ENCODE measurements at places on chromosomes 6 and 20. TPM values are rescaled to one million over a fixed set of nuclear protein-coding genes. Genes with fewer than 3 reads are reported as not detected.

DNA sequence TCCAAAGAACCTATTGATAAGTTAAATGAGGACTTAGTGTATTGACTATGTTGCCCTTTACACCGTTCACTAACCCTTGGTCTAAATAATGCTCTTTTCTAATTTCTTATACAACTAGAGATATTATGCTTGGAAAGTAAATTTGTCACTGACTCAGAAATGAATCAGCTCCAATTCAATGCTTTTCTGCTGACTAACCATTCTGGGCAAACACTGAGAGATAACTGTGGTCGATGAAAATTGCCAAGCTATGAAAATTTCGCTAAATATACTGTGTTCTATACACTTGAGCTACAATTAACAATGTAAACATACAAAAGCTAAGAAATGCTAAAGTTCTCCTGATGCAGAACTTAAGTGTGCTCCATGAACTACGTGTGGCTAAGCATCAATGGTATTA lies 23.1 kb upstream of the FBXO9 start:
- no peak overlapping the region for H3K27ac ChIP-seq
- H3K4me3 ChIP-seq = no peak overlapping the region

Gene PCMTD2
- 101 TPM for total RNA-seq

Gene C20orf202
- total RNA-seq = not detected

DNA sequence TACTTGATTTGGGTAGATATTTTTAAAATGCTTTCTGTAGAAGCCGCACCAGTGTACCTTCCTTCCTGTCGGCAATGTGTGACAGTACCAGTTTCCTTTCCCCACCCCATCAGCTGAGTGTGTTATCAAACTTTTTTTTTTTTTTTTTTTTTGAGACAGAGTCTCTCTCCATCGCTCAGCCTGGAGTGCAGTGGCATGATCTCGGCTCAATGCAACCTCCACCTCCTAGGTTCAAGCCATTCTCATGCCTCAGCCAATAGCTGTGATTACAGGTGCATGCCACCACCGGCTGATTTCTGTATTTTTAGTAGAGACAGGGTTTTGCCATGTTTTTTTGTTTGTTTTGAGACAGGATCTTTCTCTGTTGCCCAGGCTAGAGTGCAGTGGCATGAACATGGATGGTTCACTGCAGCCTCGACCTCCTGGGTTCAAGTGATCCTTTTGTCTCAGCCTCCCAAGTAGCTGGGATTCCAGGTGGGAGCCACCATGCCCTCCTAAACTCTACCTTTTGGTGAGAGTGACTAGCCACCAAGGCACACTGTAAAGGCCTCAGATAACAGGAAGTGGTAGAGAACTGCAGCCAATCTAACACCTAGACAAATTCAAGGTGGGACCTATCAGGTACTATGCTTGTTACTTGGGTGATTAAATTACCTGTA lies 26.5 kb upstream of the ZBTB22 start:
- no peaks in the 10 kb centered on the region for H3K36me3 ChIP-seq
- H3K27ac ChIP-seq = no peak overlapping the region
- no peak overlapping the region for H3K4me3 ChIP-seq
- no peak for DNase-seq

Gene LHFPL5
- not detected for total RNA-seq

- no peak overlapping the region for H3K4me3 ChIP-seq
- H3K4me1 ChIP-seq = peaks cover 27% of the 10 kb centered on the region
- no peaks in the 10 kb centered on the region for H3K36me3 ChIP-seq
- peaks cover 2% of the 10 kb centered on the region for H3K27me3 ChIP-seq
- DNase-seq = peak; percentile 98
- peak overlapping the region; percentile 45 for H3K27ac ChIP-seq
Measured at GRCh38 chr20:63835021-63835858, 4.2 kb upstream of the ZBTB46 start.

GRCh38 chr6:136148051-136148450 lies 102.1 kb downstream of the MTFR2 start:
- H3K27me3 ChIP-seq = no peaks in the 10 kb centered on the region
- DNase-seq = no peak
- H3K36me3 ChIP-seq = no peaks in the 10 kb centered on the region
- H3K4me1 ChIP-seq = no peaks in the 10 kb centered on the region
- no peak overlapping the region for H3K4me3 ChIP-seq
- no peak overlapping the region for H3K27ac ChIP-seq

- H3K27ac ChIP-seq = no peak overlapping the region
- no peaks in the 10 kb centered on the region for H3K36me3 ChIP-seq
- DNase-seq = no peak
Measured at GRCh38 chr6:150453357-150453756, 84.5 kb downstream of the IYD start.

Gene RSPH4A
- total RNA-seq = 0.20 TPM

Gene ZSCAN31
- total RNA-seq = 1.7 TPM

Gene CABLES2
- 36.4 TPM for total RNA-seq

Gene EMILIN3
- 0.51 TPM for total RNA-seq

DNA sequence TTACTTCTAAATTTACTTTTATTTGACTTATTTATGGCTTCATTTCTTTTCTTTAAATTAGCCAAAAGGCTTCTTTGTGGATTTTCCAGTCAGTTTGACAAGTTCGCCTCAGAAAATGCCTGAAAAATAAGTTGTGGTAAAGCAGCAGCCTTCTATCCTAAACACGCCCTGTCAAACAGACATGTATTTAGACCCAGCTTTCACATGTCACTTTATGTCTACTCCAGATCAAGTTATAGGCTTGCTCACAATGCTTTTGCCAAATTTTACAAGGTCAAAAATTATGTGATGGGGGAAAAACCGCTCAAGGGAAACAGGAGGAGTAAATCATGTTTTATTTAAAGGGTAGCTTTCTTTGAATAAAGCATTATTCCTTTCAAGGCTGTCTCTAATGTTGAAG lies 615.0 kb downstream of the HDGFL1 start:
- H3K36me3 ChIP-seq = no peaks in the 10 kb centered on the region
- H3K27me3 ChIP-seq = no peaks in the 10 kb centered on the region
- H3K4me1 ChIP-seq = no peaks in the 10 kb centered on the region
- no peak overlapping the region for H3K27ac ChIP-seq
- H3K4me3 ChIP-seq = no peak overlapping the region

Gene PLN
- total RNA-seq = not detected

DNA sequence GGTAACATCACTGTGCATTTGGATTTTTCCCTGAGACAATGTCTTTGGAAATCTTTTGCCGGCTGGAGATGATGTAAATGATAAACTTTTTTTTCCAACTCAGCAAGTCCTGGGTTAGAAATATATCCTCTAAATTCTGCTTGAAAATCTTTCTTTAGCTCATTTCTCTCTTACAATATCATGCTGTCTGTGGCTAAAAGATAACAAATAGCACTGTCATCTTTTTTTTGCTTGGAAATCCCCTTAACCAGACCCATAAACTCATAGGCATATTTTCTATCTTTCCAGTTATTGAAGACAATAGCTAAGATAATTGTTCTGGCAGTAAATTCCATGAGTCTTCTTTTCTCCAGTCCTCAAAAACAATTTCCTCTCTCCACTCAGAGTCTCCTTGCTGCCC lies 481.5 kb downstream of the NKAIN2 start:
- H3K4me1 ChIP-seq = no peaks in the 10 kb centered on the region
- H3K27ac ChIP-seq = no peak overlapping the region
- H3K36me3 ChIP-seq = no peaks in the 10 kb centered on the region
- no peak overlapping the region for H3K4me3 ChIP-seq
- DNase-seq = no peak
- H3K27me3 ChIP-seq = no peaks in the 10 kb centered on the region

DNA sequence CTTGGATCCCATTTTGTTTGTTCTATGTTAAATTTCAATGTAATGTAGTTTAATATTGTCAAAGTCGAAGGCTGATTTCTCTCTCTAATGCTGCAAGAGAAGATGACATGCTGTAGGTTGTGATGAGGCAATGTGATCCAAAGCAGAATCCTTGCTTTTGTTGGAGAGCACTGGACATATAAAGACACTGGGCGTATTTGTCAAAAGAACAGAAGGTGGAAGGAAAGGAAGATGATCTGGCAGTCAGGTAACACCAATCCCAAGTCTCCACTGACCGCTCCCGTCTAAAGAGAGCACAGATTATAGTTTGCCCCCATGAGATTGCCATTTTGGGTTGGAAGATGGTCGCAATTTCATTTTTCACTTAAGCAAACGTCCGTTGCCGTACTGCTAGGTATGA lies 935 bp upstream of the RFX6 start:
- H3K27me3 ChIP-seq = peaks cover 1% of the 10 kb centered on the region
- no peak overlapping the region for H3K27ac ChIP-seq
- DNase-seq = no peak
- no peak overlapping the region for H3K4me3 ChIP-seq
- H3K36me3 ChIP-seq = no peaks in the 10 kb centered on the region
- peaks cover 4% of the 10 kb centered on the region for H3K4me1 ChIP-seq

- no peaks in the 10 kb centered on the region for H3K27me3 ChIP-seq
- peaks cover 2% of the 10 kb centered on the region for H3K36me3 ChIP-seq
- H3K27ac ChIP-seq = peak overlapping the region; percentile 53
- DNase-seq = no peak
Measured at GRCh38 chr6:33578588-33579011, 1.5 kb downstream of the BAK1 start.
